ENCODE measurements at places on chromosomes 11 and 22. TPM values are rescaled to one million over a fixed set of nuclear protein-coding genes. Genes with fewer than 3 reads are reported as not detected.

The FOSL1 gene
- total RNA-seq, result not detected

The GGTLC3 gene
- total RNA-seq, result not detected

The GAB2 gene
- total RNA-seq, result 16.7 TPM

The NRGN gene
- 1.00 TPM for total RNA-seq

The ACTN3 gene
- not detected for total RNA-seq

The HBG2 gene
- 1,342 TPM for total RNA-seq

All from cerebellum (tissue), 4 donors.